ENCODE measurements at places on chromosomes 5 and 9. TPM values are rescaled to one million over a fixed set of nuclear protein-coding genes. Genes with fewer than 3 reads are reported as not detected.
A peak's percentile ranks its signal among the peaks of the same experiment; 100 is the strongest.

NDUFS4 gene
- 273 TPM for total RNA-seq

SELENOP gene
- total RNA-seq: 5.3 TPM

- no peak for DNase-seq
Observed at GRCh38 chr5:154447089-154447725, 1.4 kb downstream of the SAP30L start.

GRCh38 chr9:121499427-121500164 lies at the start of gene GGTA1:
GGTA1 (minus strand) TSS chr9:121499844; CDS start chr9:121467922, 31,922 bp downstream.
- peak; percentile 16 for DNase-seq

DNA sequence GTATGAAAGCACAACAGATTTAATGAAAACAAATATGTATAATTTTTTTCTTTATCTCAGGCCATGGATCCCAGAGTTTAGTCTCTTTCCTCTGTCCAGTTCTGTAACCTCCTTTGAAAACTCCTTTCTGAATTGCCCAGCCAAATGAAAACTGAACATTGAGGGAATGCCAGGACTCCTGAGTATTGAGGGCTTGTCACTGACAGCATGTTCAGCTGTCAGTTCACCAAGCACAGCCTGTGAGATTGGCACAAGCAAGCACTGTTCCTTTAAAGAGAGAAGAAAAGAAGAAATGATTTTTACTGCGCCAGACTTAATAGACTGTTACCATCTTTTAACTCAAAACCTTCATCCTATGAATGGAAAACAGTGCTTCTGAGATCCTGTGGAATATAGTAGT lies 27.3 kb downstream of the TTC1 start:
- DNase-seq: no peak

DNA sequence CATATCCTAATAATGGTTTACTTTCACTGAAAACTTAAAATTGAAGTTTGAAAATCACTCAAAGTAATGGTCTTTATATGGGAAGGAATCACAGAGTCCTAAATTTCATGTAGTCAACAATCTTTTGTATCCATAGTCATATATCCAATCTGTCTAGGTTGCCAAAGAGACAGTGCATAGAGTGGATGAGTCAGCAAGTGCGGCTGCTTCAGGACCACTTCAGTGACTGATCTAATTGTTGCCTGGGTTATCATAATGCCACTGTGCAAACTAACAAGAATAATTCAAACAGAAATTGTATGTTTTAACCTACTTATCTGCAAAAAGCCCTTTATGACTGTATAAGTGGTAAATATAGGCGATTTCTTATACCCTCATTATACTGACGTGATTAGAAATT lies 211.3 kb upstream of the PRR16 start:
- peak; percentile 72 for DNase-seq

DNA sequence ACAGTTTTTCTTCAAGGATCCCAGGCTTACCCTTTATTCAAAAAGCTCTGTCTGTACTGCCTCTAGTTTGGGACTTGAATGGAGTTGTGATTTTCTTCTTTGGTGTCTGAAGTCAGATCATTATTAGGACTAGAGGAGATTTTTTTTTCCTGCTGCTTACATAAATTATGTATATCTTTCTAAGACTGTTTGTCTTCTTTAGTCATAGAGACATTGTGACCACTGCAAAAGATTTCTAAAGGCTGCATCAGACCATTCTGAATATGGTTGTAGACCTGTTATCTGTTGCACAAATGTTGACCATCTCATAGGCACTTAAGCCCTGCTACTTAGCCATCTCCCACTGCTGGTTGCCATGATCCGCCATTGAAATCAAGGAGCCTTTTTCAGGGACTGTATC lies 238.5 kb upstream of the SMARCA2 start:
- no peak for DNase-seq

UAP1L1 gene
- 109 TPM for total RNA-seq

DNA sequence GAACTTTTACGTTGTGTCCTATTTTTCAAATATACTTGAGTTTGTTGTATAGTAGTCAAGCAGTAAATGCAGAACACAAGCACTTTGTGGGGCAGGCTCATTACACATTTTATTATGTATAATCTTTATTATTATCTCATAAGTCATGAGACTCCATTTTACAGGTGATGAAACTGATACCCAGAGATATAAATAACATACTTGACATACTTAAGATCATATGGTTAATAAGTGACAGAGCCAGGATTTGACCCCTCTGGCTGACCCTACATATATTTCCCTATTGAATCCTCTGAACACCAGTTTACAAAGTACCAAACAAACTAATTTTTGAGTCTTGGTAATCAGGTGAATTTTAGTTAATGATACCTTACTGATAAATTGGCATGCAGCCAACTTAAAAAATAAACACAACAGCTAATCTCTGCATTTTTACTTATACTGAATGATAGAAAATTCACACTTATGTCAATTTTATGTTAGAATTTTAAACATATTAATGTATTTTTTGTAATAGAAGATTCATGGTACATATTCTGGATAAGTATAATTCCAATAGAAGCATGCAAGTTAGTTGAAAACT lies 305.0 kb upstream of the MEF2C start:
- no peak for DNase-seq

DNA sequence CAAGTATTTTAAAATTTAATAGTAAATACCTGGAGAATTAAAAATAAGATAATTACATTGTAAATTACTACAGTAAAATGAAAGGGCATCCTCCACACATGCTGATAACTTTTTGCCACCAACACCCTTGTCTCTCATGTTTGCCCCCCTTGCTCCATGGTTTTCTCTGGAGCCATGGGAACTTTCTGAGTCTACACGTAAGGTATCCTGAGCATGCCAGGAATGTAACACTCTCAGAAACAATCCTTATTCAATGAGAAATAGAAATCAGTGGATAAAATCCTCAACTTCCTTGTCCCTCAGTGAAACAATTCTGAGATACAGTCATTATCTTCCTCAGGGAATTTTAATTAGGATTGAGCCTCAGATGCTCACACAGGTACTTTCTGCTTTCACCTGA lies 108.9 kb downstream of the IZUMO3 start:
- DNase-seq: peak; percentile 16

- DNase-seq: no peak
Observed at GRCh38 chr5:175830586-175831300, 40.6 kb upstream of the CPLX2 start.

DNA sequence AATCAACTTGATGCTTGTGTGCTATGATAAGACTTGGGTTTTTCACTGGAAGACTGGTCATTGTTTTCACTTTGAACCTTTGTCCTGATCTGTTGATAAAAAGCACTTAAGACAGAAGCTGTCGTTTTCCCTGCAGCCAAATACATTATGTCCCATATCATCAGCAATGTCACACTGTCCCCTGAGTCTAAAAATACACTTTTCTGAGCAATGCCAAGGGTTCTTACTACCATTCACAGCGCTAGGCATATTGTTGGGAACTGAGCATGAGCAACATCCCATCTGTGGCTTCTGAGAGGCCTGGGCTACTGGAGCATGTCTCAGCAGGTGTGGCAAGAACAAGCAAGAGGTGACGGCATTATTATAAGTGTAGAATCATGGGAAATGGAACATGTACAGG lies 81.8 kb downstream of the SEMA6A start:
- DNase-seq: no peak

- no peak for DNase-seq
Observed at GRCh38 chr5:5454391-5454790, 31.9 kb downstream of the ICE1 start.

IGFBPL1 gene
- 0.14 TPM for total RNA-seq

- DNase-seq: no peak
Observed at GRCh38 chr9:136492978-136493522, 10.2 kb upstream of the SEC16A start.

DNA sequence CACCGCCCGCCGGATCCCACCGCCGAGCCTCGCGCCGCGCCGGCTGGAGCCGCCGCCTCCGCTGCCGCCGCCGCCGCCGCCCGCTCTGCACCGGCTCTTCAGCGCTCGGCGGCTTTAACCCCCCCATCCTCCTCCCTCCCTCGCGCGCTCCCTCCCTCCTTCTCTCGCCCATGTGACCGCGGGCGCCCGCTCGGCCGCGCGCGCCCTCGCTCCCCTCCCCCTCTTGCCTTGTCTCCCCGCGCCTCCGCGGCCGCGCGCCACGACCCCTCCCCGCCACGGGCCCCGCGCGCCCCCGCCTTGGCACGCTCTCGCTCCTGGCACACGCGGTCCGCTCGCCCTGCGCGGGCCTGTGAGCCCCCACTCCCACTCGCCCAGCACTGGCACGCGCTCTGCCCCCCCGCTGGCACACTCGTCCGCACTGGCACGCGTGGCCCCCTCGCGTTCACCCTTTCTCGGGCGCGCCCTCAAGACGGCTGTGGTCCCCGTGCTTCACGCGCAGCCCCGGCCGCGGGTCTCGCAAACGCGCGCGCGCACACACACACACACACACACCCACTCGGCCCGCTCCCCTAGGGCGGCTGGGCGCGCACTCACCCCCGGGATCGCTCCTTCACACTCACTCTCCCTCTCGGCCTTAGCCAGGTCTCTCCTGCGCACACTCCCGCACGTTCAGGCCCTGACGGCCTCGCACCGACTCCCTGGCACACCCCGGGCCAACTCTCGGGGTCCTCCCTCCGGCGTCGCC lies at the start of gene CNTFR:
TSS of gene CNTFR (minus strand) at position 89 of the 745 bp plus-strand sequence. CDS start 20,743 bp downstream, outside the sequence.
- no peak for DNase-seq

DNA sequence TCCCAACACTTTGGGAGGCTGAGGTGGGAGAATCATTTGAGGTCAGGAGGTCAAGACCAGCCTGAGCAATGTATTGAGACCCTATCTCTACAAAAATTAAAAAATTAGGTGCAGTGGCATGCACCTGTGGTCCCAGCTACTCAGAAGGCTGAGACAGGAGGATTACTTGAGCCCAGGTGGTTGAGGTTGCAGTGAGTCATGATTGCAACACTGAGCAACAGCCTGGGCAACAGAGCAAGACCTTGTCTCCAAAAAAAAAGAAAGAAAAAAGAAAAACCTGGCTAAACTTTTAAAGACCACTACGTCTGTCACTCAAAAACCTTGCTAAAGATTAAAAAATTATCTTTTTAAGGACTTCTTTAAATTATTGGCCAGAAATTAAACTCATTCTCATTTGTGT lies 59.8 kb upstream of the ABCA1 start:
- no peak for DNase-seq

DNA sequence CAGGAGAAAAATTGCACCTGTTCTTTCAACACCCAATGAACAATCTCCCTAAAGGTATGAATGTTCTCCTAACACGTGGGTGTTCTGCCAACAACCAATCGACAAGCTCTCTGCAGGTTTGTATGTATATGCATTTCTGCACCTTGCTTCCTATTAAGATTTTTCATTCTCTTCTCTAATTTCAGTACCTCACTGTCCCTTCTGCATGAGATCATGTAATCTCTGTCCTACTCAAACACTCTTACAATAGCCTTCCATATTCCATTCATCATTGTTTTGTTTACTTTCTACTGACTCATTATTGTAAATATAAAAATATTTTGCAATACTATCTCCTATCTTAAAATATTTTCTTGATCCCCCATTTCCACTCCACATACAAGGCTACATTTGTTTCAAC lies 382.0 kb downstream of the CDH12 start:
- no peak for DNase-seq

RFX3 gene
- total RNA-seq: 3.1 TPM

DNA sequence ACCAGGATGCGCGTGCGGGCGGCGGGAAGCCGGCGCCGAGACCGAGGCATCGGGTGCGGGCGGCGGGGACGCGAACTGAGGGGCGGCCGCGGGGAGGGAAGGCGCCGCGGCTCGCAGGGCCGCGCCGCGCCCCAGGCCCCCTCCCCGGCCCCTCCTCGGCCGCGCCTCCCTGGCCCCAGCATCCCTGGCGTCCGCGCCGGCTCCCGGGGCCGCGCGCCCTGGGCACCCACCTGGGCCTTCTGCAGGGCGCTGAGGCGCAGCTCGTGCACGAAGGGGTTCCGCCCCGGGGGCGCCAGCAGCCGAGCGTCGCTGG lies 324 bp downstream of the LPCAT1 start:
- DNase-seq: no peak

GRCh38 chr5:157245476-157245875 lies 20.4 kb upstream of the CYFIP2 start:
- peak; percentile 57 for DNase-seq

DNA sequence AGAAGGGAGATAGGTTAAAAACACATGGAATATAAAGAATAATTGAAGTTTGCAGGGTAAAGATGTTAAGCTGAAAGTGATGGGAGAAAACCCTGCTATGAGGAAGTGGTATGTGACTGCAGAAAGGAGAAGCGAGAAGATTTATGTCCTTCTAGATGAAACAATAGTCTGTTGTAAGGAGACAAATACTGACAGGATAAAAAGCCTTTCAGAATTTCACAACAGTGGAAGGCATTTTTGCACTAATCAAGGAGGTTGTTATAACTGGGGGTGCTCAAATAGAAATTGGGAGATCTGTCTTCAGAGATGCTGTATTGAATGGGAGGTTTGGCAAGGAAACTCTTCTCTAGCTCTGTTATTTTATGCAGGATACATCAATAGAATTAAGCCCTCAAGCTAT lies 69.6 kb downstream of the NMUR2 start:
- no peak for DNase-seq

EGFLAM gene
- not detected for total RNA-seq

- no peak for DNase-seq
Observed at GRCh38 chr9:131253891-131254491, 22.3 kb downstream of the FAM78A start.

GRCh38 chr5:50724262-50724661 lies 57.8 kb downstream of the PARP8 start:
- no peak for DNase-seq

FOXD4L6 gene
- not detected for total RNA-seq

MEIKIN gene
- not detected for total RNA-seq

GRCh38 chr5:175422058-175422457 lies 21.9 kb downstream of the DRD1 start:
- no peak for DNase-seq

HMCN2 gene
- total RNA-seq: 0.05 TPM

NME5 gene
- total RNA-seq: 2.6 TPM

GPR150 gene
- not detected for total RNA-seq

GRCh38 chr9:71549023-71549422 lies 219.3 kb downstream of the CEMIP2 start:
- DNase-seq: no peak

PRRT1B gene
- not detected for total RNA-seq

- no peak for DNase-seq
Observed at GRCh38 chr5:148457183-148457620, 73.4 kb downstream of the FBXO38 start.

GRCh38 chr9:111661150-111661801 lies at the start of gene GNG10:
GNG10 (plus strand) TSS chr9:111661605; CDS start chr9:111661635, 30 bp downstream.
- peak; percentile 30 for DNase-seq

DNA sequence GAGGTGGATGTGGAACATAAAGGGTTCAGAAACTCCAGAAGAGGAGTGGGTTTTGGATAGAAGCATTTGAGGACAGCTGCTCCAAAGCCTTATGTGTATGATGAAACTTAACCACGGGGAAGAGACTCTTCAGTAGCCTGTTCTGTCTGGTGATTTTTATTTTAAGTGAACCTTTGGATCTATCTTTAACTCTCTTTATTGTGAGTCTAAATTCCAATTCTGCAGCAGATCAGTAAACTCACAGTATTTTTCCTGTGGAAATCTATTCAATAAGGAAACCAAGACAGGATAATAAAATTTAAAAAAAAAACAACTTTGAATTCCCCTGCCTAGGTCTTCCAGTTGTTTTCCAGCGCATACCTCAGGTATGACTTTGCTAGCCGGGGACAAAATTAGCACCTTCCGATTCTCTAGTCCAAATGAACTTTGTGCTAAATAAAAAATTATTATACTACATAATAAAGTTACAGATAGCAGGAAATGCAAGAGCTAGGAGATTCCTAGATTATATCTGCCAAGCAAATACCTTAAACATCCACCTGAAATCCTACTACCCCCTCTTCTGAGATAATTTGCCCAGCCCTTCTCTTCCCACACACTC lies 101.9 kb downstream of the NLN start:
- no peak for DNase-seq

GNA14 gene
- not detected for total RNA-seq

HAUS6 gene
- 39.7 TPM for total RNA-seq

GRCh38 chr5:174307031-174307408 lies 261.5 kb downstream of the NSG2 start:
- DNase-seq: no peak

Data from A172 (cell line).